ENCODE measurements at places on chromosomes 4 and X.

- no peak for DNase-seq
These were observed 26.4 kb upstream of the TMPRSS11B start for GRCh38 chr4:68271851-68272357.

- DNase-seq: no peak
These were observed 144.9 kb downstream of the ENOX2 start for GRCh38 chrX:130758072-130758471.

GRCh38 chr4:41744572-41745291, 3.8 kb downstream of the PHOX2B start:
- no peak for DNase-seq

- no peak for DNase-seq
These were observed 26.5 kb upstream of the HAND2 start for GRCh38 chr4:173556398-173557131.

GRCh38 chrX:114717921-114718320, 134.0 kb downstream of the HTR2C start:
- DNase-seq: no peak

DNA sequence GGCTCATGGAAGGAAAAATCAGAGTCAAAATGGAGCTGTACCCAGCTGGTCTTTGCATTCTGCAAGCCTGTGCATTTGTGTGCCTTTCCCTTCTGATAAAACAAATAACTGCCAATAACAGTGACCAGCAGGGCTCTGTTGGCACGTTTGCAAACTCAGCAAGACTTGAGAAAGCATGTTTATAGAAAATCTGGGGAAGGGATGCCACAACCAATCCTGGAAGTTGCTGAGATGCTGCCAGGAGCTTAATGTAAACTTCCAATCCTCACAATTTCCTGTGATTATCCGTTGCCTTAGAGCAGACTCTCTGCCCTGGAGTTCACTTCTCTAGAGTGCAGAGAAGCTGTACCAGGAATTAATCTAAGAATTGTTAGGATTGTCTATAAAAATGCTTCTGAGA, 6.9 kb upstream of the ANXA3 start:
- no peak for DNase-seq

GRCh38 chr4:72846280-72847111, 223.0 kb downstream of the COX18 start:
- DNase-seq: no peak

DNA sequence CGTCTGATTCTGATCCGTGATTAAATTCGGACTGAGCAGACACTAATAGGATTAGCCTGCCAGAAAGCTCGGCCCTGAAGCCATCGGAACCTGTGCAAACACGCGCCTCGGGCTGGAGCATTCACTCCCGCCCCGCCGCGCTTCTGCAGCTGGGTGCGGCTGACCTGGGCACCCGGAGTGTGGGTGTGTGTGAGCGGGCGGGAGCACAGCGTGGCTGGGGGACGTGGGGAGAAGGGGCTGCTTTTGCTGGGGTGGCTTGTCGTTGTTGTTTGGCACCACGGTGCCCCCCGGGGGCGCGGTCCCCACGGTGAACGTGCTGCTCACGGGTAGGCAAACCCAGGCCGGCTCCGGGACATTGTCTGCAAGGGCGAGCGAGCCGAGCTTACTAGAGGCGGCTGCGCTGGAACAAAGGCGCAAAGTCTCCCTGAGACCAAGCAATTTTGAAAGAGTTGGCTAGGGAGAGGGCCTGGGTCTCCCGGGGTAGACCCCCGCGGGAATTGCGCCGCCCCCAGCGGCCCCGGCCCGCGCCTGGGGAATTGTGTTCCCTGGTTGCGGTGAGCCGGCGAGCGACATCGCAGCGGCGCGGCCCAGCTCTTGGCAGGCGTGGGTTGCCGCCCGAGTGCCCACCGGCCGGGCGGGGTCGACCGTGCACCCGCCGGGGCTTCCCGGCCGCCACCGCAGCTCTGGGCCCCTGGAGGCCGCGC, 1.4 kb downstream of the MAMLD1 start:
- no peak for DNase-seq

DNA sequence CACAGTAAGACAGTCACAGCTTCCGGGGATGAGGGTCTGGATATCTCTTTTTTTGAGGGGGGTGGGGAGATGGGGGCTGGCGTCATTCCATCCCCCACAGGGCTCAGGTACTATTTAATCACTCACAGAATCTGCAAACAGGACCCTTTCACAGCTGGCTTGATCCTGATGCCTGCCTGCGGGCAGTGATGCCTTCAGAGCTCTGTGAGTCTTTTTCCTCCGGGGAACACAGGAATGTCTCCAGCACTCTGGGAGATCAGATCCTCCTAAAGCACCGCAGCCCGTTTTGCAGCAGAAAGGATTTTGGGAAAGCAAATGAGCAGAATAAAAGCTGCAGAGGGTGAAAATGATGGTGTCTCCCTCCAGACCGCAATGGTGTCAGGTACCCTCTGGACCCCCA, 13.2 kb upstream of the SHOX start:
- no peak for DNase-seq

DNA sequence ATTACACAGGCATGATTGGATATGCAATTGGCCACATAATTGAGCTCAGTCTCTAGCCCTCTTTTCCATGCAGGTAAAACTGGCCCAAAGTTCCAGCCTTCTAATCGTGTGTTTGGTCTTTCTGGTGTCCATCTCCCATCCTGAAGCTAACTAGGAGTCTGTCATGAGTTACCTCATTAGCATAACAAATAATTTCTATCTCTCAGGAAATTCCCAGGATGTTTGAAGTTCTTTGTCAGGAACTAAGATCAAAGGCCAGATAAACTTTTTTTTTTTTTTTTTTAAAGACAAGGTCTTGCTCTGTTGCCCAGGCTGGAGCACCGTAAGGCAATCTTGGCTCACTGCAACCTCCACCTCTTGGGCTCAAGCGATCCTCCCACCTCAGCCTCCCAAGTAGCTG, 15.8 kb downstream of the ATXN3L start:
- DNase-seq: no peak

- no peak for DNase-seq
These were observed 493.5 kb downstream of the IL15 start for GRCh38 chr4:142129931-142130330.
